Fibroblast of lung (primary cell): ENCODE measurements at places on chromosomes 5 and 9.

DNA sequence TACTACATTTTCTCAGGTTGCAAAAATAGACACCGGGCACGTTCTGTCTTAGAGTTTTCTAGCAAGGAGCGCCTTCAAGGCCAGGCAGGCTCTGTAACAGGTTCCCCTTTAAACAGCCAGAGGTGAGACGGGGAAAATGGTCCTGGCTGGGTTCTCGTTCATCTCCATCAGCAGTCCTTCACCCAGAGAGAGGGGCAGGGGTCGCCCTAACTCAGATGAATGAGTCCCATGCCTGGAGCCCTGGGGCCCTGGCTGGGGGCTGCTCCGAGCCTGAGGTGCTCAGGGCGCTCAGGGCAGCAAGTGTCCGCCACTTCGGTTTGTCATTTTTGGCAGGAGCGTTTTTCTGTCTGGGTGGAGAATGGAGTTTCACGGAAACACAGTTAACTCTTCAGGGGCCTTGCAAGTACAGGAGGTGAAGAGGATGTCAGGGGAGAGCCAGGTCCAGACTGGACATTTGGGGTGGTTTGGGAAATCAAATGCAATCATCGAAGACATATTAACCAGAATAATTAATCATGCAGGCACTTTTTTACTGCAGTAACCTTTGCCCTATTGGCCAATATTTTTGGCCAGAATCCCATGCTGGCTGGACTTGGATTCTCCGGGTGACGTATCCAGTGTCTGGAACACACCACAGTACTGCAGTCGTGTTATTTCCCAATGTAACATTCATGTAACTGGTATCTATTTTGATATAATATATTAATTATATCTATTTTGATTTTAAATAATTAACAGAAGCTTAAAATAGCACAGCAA lies 2.9 kb downstream of the NTNG2 start:
- DNase-seq, result no peak

DNA sequence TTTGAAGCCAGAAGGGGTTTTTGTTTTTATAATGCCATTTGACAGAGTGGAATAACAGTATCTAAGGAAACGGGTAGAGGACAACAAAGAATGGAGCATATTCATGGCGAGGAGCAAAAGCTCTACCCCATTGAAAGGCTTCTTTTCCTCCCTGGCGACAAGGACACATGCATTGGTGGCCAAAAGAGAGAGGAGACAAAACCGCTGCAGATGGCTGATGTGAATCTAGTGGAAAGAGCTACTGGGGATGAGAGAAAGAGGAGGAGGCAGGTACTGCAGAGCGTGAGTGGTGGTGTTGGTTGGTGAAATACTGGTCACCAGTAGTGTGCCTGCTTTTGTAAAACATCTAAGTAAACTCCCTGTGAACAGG lies 491 bp downstream of the APC start:
- DNase-seq, result peak; percentile 9

DNA sequence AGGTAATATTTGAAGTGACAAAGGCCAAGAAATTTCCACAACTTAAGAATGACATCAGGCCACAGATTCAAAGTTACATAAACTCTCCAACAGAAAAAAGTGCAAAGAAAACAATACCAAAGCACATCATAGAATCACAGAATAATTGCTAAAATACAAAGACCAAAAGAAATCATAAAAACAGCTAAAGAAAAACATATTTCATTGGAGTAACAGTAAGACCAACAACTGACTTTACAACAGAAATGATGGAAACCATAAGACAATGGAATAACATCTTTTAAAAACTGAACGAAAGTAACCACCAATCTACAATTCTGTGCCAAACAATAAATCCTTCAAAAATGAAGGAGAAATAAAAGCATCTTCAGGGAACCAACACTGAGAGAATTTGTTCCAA lies 38.3 kb downstream of the ZDHHC21 start:
- DNase-seq, result peak; percentile 30

DNA sequence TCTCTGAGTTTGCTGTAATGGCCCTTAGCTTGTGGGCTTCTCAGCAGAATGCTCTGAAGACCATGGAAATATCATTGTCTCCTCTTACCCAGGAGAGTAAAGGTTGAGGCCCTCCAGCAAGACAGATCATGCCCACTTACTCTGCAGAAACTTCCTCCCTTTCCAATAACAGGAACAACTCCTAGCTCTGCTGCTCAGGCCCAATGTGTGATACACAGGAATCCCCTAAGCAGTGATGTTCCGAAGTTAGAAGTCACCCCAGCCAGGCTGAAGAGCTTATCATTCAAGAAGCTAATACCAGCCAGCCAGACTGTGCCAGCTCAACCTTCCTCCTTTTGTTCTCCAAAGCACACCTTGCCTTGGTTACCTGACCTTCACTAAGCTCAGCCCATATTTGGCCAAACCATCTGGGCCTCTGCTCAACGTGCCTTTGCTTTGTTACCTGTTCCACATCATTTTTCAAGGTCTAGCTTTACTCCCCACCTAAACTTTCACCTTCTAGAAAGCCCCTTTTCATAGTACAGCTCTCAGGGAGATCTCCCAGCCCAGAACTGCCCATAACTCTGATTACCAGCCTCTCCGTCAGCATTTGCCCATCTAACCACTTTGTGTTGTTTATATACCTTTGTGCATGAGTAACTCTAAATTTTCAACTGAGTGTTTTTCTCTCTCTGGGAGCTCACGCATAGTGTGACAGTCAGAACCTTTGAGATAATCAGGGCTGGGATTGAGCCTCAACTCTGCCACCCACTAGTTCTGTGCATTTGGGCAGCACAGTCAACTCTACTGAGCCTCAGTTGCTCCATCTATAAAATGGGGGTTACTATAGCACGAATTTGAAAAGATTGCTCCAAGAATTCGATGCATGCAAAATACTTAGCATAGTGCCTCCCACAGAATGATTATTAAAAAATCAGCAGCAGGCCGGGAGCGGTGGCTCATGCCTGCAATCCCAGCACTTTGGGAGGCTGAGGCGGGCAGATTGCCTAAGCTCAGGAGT lies 107.6 kb upstream of the CPEB4 start:
- no peak for DNase-seq

DNA sequence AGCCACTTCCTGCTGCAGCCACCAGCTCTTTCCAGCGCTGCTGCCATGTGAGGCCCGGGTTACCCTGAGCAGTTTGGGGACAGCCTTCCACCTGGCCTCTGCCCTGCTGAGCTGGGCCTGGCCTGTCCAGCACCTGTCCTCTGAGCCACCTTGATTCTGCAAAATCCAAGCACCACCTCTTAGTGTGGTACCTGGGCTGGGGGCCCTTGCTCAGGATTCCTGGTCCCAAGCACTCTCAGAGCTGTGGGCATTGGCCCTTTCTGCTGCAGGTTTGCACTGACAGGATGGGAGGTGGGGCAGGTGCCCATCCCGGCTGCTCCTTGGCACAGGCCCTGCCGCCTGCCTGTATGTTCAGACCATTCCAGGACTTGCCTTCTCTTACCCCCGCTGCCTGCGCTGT lies 309.2 kb upstream of the IRX4 start:
- DNase-seq, result no peak

DNA sequence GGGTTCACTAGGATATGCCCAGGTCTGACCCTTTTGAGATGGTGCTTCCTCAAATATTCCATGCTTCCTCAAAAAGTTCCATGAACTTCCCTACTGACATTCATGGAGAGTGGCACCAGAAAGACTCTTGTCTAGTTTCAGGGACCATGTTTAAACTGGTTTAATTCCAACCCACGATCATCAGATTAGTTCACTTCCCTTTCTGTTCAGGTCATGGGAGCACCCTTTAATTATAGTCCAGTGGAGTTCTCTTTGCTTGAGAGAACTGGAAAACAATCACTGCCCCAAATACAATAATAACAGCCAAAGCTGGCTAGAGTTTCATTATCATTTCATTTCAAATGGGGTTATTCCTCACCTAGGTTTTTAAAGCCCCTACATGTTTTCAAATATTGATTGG lies 9.7 kb upstream of the ERBIN start:
- DNase-seq, result no peak

DNA sequence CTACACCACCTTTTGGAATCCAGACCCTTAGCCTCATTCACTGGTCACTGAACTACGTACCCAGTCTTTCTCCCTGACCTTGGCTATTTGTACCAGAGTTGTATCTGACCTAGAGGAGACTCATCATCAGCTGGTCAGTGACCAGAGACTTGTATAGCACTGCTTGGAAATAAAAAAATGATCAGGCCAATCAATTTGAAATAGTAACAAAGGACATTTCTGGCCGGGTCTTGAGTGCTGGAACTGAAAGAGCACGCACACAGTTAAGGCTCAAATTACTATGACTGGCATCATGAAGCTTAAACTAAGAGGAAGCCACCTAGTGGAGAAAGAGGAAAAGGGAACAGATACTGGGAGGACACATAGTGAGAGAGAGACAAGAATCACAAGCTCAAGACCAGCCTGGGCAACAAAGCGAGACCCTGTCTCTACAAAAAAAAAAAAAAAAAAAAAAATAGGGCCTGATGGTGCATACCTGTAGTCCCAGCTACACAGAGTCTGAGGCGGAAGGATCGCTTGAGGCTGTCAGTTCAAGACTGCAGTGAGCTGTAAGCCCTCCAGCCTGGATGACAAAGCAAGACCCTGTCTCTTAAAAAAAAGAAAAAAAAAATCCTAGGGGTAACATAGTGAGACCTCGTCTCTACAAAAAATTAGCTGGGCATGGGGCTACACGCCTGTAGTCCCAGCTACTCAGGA lies 12.8 kb upstream of the SRP19 start:
- peak; percentile 85 for DNase-seq

GRCh38 chr9:35675732-35676392 lies 2.1 kb downstream of the CA9 start:
- DNase-seq, result no peak

- DNase-seq, result no peak
These were observed 28.9 kb downstream of the GABRG2 start for GRCh38 chr5:162096448-162096847.

- DNase-seq, result peak; percentile 87
These were observed 101.7 kb upstream of the PITX1 start for GRCh38 chr5:135135530-135136226.

DNA sequence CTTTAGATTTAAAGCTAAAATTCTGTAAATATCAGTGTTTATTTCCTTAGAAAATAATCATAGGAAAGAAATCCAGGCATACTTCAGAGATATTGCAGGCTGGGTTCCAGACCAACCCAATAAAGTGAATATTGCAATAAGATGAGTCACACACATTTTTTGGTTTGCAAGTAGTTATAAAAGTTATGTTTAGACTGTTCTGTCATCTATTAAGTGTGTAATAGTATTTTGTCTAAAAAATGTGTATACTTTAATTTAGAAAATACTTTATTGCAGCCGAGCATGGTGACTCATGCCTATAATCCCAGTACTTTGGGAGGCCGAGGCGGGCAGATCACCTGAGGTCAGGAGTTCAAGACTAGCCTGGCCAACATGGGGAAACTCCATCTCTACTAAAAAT lies 6.9 kb upstream of the RIC1 start:
- DNase-seq, result peak; percentile 90

DNA sequence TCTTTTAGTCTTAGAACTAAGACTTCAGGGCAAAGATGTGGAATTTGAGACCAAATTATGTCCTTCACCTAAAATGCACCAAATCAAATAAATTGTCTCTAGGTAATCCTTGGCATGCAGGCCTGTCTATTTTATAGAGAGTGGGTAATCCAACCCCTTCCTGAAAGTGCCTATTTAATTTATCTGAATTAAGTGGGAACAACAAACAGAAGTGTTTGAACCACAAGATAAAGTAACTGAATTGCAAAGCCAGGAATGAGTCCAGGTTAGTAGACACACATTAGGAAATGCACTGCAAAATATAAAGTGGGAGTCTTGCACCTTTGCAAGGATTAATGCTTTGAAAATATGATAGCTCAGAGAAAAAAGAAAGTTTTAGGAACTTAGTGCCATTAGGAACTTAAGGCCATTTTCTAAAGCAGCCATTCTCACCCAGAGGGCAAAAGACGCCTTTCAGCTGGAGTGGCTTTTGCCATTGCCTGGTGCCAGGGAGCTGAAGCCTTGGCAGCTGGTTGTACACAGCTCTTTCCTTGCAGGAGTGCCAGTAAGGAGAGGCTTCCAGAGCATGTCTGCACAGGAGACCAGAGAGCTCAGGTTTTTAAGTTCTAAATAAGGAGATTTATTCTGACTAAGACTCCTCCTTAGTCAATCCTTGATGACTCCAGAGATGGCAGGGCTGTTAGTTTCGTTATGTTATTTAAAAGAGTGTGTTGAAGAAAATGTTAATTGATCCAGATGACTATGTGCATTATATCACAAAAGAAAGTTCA lies 151.7 kb upstream of the ELL2 start:
- no peak for DNase-seq

- DNase-seq, result peak; percentile 1
These were observed at the start of gene FGF10 for GRCh38 chr5:44389090-44389822. TSS of gene FGF10 (minus strand) at chr5:44389420. CDS start at chr5:44388682, 738 bp downstream.

DNA sequence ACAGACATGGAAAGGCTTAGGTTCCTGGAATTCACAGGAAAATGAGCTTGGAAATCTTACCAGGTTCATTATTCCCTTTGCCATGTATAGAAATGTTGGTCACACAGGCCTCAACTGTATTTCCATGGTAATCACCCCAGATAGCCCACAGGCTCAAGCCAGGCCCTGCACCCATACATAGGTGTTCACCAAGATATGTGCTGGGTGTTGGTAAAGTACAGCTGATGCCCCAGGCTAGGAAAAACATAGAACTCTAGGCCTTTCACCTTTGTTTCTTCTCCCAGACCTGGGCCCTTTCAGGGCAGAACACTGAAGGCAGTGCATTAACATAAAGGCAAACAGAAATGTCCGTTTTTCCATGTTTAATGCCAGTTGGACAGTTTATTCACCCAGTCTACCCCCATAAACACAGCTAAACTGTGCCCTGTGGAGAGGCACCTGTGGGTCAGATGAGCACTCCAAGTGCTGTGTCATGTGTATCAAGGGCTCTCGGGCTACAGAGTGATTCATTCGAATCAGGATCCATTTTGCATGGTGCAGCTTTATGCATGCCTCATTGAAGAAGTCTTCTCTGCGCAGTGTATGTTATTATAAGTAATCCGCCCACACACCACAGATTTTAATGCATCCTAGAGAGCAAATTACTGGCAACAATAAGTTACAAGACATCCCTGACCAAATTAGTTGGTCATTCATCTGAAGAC lies 93.4 kb upstream of the SLC30A5 start:
- DNase-seq, result no peak

DNA sequence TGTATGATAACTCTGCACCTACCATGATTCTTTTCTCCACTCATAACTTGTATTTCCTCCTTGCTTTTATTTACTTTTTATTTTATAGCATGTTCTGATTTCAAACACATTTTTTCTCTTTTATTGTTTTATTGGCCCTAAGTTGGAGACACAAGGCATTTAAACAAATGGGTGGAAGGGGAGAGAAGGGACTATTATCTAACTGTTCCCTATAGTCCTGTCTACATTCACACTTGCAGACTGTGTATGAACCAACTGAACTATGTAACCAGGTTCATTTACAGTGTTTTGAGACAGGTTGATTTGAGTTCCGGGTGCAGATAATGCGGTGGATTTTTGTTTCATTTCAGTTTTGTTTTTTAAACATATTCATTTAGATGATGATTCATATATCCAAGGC lies 830.6 kb upstream of the SEMA6A start:
- no peak for DNase-seq

- DNase-seq, result peak; percentile 16
These were observed 95.8 kb upstream of the KLF9 start for GRCh38 chr9:70510157-70510770.
